ENCODE measurements at places on chromosomes 4 and X.

DNA sequence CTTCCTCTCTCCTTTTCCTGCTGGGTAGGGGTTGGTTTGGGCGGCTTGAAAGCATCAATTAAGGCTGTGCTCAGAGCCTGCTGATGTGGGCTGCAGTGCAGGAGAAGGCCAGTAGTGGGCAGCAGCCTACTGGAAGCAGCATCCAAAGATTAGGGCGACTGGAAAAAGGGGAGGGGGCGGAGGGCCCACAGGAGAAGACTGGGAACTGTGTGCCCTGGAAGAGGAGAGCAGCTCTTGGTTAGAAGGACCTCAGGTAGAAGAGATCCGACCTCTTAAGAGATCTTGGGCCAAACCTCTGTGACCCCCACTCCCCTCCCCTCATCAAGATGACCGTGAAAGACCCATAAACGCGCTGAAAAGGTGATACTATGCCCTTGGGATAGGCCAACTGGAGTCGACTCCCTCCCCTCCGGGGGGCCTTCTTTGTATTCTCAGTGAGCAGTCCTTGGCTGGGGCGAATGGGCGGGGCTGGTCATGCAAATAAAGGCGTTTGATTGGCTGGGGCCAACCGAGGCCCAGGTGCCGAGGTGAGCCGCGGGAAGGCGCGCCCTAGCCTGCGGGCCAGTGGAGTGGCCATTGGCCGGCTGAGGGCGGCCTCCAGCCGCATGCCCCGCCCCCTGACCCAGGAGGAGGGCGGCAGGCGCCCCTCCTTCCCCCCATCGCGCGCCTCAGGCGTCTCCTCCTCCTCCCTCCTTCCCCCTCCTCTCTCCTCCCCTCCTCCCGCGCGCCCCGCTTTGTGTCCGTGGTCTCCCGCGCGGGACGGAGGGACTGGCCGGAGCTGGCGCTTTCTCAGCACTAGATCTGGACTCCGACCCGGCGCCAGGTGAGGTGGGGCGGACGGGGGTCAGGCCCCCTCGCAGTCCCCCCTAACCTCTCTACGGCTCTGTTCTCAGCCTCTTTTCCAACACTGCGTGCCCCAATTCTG is 10.1 kb downstream of the DLG3 start:
- DNase-seq, result peak; percentile 84

- no peak for DNase-seq
These were observed 175.5 kb downstream of the NLGN4X start for GRCh38 chrX:6053141-6053540.

- no peak for DNase-seq
These were observed 156.4 kb upstream of the PCDH18 start for GRCh38 chr4:137688651-137689050.

DNA sequence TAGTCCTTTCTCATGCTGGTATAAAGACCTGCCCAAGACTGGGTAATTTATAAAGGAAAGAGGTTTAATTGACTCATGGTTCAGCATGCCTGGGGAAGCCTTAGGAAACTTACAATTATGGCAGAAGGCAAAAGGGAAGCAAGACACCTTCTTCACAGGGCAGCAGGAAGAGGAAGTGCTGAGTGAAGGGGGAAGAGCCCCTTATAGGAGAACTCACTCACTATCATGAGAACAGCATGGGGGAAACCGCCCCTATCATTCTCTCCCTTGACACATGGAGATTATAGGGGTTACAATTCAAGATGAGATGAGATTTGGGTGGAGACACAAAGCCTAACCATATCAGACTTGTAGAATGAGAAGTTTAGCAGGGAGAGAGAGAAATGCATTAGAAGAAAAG is 373.3 kb upstream of the DIAPH2 start:
- DNase-seq, result no peak

GRCh38 chr4:85514783-85515182 is 39.8 kb downstream of the ARHGAP24 start:
- DNase-seq, result no peak

DNA sequence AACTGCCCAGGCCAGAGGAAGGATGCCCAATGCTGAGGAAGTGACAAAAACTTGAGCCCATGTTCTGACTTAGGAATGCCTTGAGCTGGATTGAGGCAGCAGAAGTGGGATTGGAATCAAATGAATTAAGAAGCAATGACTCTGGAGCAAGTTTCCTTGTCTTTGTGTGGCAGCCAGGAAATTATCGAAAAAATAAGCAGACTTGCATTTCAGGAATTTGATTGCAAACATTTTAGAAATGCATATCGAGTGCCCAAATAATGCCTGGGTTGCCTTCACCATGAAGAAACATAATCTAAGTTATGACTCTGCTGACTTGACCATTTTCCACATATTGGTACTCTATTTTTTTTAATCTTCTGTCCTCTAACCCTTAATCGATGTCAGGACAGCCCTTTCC is 9.5 kb downstream of the CYTL1 start:
- no peak for DNase-seq

- DNase-seq, result no peak
These were observed 10.3 kb downstream of the SPP1 start for GRCh38 chr4:87985887-87986200.

DNA sequence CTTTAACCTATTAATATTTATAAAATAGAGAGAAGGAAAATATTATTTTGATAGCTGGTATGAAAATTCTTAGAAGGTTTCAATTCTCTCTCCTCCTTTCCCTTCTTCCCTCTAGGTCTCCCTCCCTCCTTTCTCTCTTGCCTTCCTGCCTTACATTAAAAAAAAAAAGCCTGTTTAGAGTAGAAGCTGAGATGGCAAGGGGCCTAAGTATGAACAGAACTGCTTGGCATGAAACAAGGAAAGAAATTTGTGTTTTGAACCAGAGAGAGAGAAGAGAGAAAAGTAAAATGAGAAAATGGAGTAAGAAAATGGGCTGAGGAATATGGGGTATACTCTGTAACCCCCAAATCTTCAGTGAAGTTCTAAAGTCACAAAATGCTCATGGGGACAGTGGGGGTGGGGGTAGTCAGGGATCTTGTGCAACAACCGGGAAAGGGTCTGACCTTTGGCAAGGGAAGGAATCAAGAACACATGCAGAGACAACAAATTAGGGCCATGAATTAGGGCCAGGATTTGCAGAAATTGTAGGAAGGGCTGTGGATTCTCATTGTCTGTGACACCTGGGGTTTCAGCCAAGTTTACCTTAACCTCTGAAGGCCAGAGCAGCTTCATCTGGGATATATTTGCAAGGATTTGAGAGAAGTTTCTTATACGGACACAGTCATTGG is 30.6 kb downstream of the SUPT20HL2 start:
- DNase-seq, result no peak

GRCh38 chrX:107484002-107484726 is 34.7 kb downstream of the FRMPD3 start:
- DNase-seq, result no peak

- no peak for DNase-seq
These were observed 243.2 kb downstream of the FBXO8 start for GRCh38 chr4:174040287-174040686.

DNA sequence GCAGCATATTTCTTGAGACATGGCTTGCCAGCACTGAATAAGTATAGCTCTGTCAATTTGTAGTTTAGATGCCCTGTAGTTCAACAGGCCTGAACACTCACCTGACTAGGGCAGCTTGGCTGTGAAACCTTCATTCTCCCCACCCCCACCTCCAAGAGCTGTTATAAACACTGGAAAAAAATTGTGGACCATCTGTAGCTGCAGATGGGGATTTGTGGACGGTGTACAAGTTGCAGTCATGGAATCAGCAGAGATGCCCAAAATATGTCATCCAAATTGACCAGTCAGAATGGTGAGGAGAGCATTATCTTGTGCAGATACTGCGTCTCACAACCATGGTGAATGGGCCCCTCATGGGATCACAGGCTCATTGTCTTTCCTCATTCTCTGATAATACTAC is 76.2 kb upstream of the PAQR3 start:
- no peak for DNase-seq

GRCh38 chr4:128916832-128917231 is 107.3 kb downstream of the JADE1 start:
- no peak for DNase-seq

DNA sequence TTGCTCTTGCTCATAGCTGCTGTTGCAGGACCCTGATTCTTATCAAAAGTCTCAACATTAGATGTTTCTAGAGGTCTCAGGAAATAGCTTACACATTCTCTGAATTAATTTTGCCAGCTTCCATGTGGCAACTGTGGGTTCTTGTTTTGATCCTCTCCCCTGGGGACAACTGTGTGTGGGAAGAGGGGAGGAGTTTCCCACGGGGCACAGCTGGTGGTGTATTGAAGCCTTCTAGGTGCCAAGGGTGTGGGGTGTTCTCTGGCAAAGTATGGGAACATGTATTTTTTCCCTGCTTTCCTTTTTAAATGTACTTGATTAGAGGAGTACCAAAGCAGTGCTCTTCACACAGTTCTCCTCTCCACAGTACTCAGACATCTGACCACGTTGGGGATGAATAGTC is 212.7 kb downstream of the RPA4 start:
- no peak for DNase-seq

DNA sequence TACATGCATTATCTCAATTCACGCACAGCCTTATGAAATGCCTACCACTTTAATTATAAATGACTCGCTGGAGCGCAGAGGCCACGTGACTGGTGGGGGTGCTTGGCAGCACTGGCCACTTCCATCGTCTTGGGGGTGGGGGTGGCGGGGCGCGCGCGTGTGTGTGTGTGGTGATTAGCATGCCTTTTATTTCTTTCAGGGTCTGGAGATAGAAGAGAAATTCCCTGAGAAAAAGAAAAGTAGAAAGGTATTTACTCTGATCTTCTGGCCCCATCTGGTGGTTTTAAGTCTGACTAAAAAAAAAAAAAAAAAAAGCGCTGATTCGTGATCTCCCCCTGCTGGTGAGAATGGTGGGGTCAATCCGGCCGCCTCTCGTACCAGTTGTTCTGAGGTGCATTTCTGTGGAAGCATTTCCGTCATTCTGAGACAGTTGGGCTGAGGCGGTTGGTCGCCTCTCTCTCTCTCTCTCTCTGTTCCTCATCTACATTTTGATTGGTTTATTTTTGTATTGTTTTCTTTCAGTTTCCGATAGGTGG is at the start of gene CCNB3:
Gene CCNB3 (plus strand): TSS at position 402 of the 536 bp plus-strand sequence. CDS start 80,399 bp downstream, outside the sequence.
- peak; percentile 57 for DNase-seq
